ENCODE measurements at places on chromosomes 13 and 19.

DNA sequence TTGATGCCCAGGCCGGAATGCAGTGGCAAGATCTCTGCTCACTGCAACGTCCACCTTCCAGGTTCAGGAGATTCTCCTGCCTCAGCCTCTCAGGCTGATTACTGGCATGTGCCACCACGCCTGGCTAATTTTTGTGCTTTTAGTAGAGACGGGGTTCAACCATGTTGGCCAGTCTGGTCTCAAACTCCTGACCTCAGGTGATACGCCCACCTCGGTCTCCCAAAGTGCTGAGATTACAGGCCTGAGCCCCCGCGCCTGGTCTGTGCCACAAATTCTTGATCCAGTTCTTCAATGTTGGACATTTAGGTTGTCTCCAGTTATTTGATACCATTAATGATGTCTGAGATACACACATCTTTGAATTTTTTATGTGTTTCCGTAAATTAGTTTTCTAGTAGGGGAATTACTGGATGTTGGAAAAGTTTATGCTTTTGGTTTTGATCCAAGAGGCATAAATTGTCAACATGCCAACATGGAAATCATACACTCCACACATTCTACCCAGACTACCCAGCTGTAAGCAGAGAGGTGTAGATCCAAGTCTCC lies 525 bp upstream of the COG3 start:
- DNase-seq, result no peak

DNA sequence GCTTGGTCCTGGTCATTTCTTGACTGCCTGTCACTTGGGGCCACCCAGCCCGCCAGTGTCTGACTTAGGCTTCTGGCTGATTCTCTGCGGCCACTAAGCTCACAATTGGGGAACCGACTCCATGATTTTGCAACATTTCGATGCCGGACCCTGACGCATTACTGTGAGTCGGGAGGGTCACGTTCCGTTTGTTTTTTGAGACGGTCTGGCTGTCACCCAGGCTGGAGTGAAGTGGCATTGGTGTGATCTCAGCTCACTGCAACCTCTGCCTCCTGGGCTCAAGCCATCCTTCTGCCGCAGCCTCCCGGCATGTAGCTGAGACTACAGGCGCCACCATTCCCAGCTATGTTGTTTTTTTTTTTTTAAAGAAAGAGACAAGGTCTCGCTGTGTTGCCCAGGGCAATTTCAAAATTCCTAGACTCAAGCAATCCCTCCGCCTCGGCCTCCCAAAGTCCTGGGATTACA lies 3.2 kb upstream of the ADAT3 start:
- DNase-seq, result no peak

GRCh38 chr13:44506719-44507118 lies 69.4 kb downstream of the TSC22D1 start:
- no peak for DNase-seq

- no peak for DNase-seq
Observed at GRCh38 chr13:25571237-25571636, 199.5 kb downstream of the ATP8A2 start.

GRCh38 chr13:51155776-51156515 lies 44.9 kb upstream of the C13orf42 start:
- no peak for DNase-seq

GRCh38 chr13:89324582-89324981 lies 1653.4 kb downstream of the SLITRK5 start:
- no peak for DNase-seq

DNA sequence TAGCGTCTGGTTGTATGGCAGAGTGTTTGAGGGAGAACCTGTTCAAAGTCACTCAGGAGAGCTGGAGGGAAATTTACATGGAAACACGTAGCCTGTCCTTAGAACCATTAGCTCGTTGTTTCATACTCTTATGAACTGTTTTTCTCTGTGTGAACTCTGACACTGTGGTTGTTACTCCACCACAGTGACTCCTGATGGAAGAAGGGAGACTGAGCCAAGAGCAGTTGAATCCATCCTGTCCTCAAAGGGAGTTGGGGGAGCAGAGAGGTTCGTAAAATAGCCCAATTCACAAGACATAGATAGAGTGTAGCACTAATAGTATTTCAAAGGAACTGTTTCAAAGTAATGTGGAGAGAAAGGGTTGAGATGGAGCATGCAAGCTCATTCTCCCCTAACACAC lies 964.8 kb downstream of the PCDH9 start:
- no peak for DNase-seq

DNA sequence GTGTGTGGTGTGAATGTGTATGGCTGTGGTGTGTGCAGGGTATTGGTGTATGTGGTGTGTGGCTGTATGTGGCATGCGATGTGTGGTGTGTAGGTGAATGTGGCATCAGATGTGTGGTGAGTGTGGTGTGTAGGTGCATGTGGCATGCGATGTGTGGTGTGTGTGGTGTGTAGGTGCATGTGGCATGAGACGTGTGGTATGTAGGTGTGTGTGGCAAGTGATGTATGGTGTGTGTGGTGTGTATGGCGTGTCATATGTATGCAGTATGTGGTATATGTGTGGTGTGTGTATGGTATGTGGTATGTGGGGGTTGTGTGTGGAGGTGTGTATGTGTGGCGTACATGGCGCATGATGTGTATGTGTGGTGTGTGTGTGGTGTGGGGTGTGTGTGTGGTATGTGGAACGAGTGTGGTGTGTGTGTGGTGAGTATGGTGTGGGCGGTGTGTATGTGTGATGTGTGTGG lies 63.4 kb downstream of the PEPD start:
- no peak for DNase-seq

GRCh38 chr19:44050740-44051649 lies 841 bp upstream of the ZNF223 start:
- DNase-seq, result no peak

GRCh38 chr19:15372470-15372869 lies 7.1 kb downstream of the AKAP8 start:
- no peak for DNase-seq

- DNase-seq, result no peak
Observed at GRCh38 chr19:11699931-11700794, 38.6 kb downstream of the ZNF823 start.

GRCh38 chr13:75832812-75833211 lies 196.7 kb downstream of the LMO7 start:
- no peak for DNase-seq

- no peak for DNase-seq
Observed at GRCh38 chr19:42409477-42409876, 17.7 kb downstream of the LIPE start.

- no peak for DNase-seq
Observed at GRCh38 chr19:41879080-41879479, 2.0 kb downstream of the CD79A start.

- no peak for DNase-seq
Observed at GRCh38 chr19:24049537-24049936, 37.5 kb upstream of the ZNF254 start.
